Ureter (tissue), 1 donor: ENCODE measurements at places on chromosomes 5 and 9. TPM values are rescaled to one million over a fixed set of nuclear protein-coding genes. Genes with fewer than 3 reads are reported as not detected.

Gene GLE1
- 19.8 TPM for total RNA-seq

DNA sequence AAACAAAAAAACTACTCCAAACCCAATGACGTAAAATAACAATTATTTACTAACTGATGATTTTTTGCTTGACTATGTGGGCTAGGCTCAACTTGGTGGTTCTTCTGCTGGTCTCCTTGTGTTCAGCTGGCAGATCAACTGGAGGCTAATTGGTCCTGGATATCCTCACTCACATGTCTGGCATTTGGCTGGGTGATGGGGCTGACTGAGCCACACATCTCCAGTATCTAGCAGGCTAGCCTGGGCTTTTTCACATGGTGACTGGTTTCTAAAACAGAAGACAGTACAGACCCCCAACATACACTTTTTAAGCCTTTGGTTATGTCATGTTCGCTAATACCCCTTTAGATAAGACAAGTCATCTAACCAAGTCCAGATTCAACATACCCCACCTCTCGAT lies 104.7 kb upstream of the PRRC1 start:
- no peak for DNase-seq

- no peak for DNase-seq
These were observed 256.6 kb downstream of the MSX2 start for GRCh38 chr5:174980952-174981351.

DNA sequence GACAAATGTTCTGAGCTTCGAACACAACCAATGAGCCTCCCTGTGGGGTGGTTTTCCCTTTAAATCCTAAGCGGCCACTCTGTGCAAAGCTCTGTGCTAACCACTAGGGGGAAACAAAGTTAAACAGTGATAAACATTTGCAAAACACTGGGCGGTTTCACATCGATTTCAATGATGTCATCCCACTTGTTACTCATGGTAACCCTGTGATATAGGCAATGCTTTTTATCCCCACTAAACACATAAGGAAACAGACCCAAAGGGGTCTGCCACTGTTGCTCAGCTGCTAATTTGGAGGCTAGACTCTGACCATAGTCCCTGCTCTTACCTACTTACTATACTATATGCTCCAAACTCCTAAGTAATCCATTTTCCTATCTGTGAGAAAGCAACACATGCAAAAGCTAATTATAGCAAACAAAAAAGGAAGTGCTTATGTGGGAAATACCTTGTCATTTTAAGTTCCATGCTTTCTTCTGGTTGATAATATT lies 57.3 kb downstream of the PTPN3 start:
- peak; percentile 57 for DNase-seq

DNA sequence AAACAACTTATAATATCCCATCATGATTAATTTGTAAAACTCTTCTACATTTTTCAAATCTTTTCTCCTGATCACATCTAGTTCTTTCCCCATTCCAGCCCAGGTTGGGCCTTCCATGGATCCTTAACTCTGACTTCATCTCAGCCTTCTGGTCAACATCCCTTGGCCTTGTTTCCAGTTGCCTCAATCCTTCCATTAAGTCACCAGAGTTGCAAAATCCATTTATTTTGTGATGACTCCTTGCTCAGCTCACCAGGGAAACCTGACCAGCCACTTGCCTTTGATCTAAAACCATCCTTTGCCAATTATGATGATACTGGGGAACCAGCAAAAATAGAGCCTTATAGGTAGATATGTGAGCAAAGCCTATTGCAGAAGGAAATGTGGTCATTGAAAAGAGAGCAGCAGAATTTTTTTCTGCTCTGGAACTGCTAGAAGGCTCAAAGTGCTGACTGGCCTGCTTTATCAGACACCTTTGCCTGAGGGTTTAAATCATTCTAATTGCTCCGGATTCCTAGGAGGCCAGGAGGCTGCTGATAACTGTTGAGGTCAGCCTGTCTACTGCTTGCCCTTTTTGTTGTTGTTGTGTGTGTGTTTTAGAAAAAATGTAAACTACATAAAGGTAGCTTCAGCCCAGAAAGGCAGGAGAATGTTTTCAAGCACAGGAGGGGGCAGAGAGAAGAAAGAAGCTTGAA lies 512.2 kb upstream of the GRIA1 start:
- no peak for DNase-seq

Gene ADGRD2
- total RNA-seq: 0.29 TPM

Gene TMEM252
- not detected for total RNA-seq

Gene C8G
- 1.6 TPM for total RNA-seq

- no peak for DNase-seq
These were observed 37.7 kb downstream of the RGS3 start for GRCh38 chr9:113501129-113501686.

Gene CKMT2
- total RNA-seq: 6.6 TPM

- no peak for DNase-seq
These were observed 64.9 kb upstream of the TLE1 start for GRCh38 chr9:81754245-81754644.

- DNase-seq: no peak
These were observed 519.6 kb downstream of the CTNND2 start for GRCh38 chr5:11384441-11385250.

Gene EDIL3
- 6.8 TPM for total RNA-seq

GRCh38 chr5:172479034-172479783 lies 24.9 kb upstream of the SH3PXD2B start:
- DNase-seq: peak; percentile 86

GRCh38 chr9:106284296-106284695 lies 578.7 kb upstream of the ZNF462 start:
- DNase-seq: no peak
